Activated CD4-positive, CD25-positive, alpha-beta regulatory T cell treated with anti-CD3 and anti-CD28 coated beads, Interleukin-2, amount 50 U/mL, for 72 hours (primary cell): ENCODE measurements at places on chromosomes 3 and 15.
A peak's percentile ranks its signal among the peaks of the same experiment; 100 is the strongest.

DNA sequence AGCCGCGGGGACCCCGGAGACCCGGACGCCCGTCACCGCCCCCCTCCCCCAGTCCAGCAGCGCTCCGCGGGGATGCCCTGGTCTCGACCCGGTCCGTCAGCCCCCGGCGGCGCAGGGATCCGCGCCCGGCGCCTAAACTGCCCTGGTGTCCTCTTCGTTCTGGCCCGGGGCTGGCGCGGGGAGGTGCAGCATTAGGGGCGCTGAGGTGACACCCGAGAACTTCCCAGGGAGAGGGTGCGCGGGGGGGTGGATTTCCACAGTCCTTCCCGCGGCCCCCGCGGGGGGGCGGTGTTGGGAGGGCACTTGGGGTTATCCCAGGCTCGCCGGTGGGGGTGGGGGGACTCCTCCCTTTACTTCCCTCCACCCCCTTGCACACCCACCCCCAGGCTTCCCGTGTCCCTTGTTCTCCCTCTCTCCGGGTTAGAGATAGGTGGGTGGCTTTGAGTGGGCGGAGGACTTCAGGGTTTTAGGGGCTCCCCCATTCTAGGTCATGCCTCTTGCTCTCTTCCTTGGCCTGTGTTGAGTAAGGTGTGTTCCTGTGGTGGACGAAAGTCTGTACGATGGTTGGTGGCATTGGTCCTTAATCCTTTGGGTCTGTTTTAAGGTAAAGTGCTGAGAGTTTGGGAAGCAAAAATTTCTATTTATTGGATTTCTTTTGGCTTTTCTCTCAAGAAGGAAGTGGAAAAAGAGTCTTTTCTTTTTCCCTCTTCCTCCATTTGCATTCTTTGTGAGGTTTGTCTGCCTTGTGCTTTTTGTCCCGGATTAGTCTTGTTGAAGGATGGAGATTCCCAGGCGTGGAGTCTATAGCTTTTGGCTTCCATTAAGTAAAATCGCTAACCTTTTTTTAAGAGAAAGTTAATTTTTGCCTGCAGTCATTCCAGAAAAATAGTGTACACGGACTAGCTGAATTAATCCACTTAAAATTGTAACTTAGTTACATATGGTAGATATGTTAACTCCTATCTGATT is 811 bp downstream of the SKIL start:
- peak; percentile 77 for DNase-seq

- no peak for DNase-seq
These were observed 134.1 kb downstream of the VPS8 start for GRCh38 chr3:184945886-184946625.

- DNase-seq: peak; percentile 70
These were observed 744 bp upstream of the ALDH1A2 start for GRCh38 chr15:58066042-58066867.

DNA sequence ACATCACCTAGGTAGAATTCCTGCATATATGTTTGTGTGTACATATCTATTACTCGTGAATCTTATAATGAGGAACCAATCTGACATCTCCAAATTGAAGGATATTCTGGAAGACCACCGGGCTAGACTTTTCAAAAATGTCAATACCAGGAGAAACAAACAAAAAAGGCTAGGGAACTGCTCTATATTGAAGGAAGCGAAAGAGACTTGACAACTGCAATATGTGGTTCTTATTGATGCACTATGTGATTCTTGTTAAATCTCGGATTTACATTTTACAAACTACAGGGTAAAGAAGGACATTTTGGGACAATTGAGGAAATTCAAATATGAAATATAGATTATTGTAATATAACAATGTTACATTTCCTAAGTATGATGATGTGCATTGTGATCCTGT is 137.5 kb upstream of the CCDC54 start:
- no peak for DNase-seq

DNA sequence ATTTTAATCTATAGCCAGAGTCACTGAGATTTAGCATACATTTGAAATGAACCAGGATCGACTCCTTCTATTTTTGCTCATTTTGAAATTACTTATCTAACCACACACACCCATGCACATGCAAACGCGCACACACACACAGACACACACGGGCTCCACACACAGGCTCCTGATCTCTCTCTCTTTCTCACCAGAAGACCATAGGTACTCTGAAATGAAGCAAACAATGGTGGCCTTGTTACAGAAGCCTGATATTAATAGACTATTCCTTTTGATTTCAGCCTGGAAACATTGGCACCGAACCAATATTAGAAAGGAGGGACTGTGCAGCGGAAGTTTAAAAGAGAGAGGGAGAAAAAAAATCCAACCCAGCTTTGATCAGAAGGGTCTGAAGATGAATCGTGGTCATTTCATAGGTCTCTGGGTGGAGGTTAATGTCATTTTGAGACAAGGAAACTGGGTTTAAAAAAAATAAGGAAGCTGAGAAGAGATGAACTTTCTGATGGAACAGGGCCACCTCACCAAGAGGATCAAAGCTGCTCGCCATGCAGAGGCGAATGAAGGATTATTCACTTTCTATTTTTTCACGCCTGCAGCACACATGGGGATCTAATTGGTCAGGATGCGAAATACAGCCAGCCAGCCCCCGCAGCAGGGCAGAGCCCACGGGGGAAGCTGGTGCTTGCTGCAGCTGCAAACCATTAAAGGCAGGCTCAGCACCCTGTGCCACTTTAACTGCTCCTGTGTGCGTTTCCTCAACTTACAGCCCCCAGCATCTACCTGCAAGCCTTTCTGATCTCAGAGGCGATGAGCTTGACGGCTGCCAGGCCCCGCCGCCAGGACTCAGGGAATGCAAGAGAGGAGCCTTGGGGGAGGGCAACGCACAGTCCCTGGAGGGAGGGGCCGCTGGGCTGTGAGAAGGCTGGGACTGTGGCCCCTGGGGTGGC is 88.8 kb downstream of the HES1 start:
- DNase-seq: no peak

GRCh38 chr3:74592359-74592758 is 22.1 kb downstream of the CNTN3 start:
- DNase-seq: no peak

GRCh38 chr3:64083575-64083974 is 60.3 kb upstream of the PSMD6 start:
- DNase-seq: no peak

- DNase-seq: no peak
These were observed 307.0 kb downstream of the ARPP21 start for GRCh38 chr3:35946121-35946853.

DNA sequence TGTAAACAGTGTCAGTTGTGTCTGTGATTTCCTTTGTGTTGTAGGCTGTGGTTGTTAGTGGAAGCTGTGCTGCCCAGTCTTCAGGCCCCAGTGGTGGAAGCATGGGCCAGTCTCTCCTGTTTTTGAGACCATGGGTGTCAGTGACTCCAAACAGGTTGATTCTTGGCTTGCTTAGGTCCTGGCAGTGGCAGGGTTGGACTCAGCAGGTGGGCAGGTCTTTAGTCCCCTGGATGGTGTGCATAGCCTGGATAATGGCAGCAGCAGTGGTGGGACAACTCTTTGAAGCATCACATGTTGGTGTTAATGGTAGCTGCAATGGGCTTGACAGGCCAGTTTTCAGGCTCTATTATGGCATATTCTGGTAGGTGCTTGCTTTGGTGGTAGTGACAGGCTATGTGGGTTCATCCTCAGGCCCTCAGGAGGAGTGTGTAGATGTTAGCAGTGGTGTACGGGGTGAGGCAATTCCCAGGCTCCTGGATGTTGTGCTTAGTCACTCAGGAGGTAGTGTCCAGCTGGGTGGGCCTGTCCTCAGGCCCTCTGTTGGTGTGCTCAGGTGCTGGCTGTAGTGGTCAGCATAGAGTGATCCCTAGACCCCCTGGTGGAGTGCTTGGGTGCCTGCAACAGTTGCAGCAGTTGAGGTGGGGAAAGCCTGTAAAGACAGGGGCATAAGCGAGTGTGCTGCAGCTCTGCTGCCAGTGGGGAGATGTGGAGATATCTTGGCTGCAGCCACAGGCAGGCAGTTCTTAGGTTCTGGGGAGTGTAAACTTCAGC is 596.7 kb downstream of the PDCD6IP start:
- no peak for DNase-seq

GRCh38 chr3:72462595-72463011 is 385.6 kb downstream of the SHQ1 start:
- DNase-seq: no peak

DNA sequence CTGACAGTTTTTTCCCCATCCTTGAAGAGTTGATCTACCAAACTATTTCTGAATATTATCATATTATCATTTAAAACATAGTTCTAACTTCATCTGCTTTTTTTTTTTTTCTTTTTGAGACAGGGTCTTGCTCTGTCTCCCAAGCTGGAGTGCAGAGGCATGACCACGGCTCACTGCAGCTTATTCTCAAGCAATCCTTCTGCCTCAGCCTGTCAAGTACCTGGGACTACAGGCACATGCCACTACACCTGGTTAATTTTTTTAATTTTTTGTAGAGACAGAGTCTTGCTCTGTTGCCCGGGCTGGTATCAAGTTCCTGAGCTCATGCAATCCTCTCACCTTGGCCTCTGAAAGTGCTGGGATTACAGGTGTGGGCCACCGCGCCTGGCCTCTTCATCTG is 1.3 kb downstream of the EIF2AK4 start:
- no peak for DNase-seq

DNA sequence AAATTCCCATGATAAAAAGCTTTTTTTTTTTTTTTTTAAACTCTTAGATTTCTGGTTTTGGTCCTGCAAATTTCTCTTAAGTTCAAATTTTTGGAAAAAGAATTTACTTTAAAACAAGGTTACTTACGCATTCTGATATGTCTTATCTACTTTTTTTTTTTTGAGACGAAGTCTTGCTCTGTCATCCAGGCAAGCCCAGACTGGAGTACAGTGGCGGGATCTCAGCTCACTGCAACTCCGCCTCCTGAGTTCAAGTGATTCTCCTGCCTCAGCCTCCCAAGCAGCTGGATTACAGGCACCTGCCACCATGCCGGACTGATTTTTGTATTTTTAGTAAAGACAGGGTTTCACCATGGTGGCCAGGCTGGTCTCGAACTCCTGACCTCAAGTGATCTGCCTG is 83.2 kb downstream of the RASA2 start:
- no peak for DNase-seq

DNA sequence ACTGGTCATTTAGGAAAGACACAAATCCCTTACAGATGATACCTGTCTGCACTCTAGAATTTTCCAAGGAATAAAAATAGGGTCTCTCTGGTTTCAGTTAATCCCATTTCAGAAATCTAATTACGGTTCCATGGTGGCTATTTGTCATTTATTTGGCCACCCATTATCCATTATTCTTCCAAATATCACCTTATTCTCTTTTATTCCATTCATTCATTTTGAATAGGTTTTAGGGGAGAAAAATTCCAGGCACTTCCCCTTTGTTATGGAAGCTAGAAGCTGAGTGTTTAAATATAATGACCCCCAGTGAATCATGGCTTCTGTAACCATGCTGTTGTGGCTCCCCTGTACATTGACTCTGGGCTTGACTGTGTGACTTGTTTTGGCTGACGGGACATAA is 420.8 kb upstream of the DPH6 start:
- no peak for DNase-seq

- peak; percentile 24 for DNase-seq
These were observed 230.9 kb downstream of the XXYLT1 start for GRCh38 chr3:195040094-195040493.

- DNase-seq: no peak
These were observed 55.3 kb upstream of the P2RY1 start for GRCh38 chr3:152779653-152780052.

DNA sequence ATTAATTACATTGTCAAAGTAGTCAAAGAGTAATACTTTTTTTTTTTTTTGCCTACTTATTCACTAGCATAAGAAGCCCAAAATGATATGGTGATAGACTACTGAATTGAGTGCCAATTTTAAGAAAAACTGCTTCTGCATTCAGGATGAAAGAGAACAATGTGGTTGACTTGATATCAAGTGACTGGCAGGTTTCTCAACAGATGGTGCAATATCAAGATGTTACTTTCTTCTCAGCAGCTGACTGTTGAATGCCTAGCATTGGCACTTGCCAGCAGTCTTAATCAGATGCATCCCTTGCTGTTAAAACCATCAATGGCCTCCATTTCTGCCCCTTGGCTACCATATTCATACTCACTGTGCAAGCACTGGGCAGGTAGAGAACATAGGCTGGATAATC is 863.2 kb downstream of the GBE1 start:
- DNase-seq: no peak

DNA sequence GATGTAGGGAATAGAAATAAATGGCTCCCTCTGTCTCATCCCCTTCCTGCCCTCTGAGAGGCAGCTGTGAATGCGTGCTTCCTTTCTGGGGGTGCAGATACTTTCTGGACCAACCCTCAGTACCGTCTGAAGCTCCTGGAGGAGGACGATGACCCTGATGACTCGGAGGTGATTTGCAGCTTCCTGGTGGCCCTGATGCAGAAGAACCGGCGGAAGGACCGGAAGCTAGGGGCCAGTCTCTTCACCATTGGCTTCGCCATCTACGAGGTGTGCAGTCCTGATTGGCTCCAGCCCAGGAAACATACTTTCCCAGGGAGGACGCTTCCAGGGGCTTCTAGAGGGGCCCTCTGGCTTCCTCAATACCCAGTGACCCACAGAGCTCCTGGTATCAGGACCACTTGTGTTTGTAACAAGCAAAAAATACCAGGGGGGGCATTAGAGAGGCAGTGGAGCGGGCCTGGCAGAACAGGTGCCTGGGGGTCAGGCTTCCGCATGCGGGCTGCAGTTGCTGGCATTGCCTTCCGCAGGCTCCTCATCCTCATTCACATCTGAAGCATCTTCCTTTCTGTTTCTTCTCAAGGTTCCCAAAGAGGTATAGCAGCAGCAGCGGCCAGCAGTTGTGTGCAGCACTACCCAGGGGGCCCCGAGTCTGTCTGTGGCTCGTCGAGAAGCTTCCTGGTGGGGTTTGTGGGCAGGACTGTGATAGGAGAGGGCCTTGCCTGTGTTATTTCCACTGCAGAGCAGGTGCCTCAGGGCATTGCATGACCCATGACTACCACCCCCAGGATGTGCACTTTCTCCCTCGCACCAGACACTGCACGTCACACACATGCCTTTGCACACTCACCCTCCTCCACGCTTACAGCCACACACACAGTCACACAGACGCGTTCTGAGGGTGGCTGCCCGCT is 42.5 kb downstream of the CAPN3 start:
- no peak for DNase-seq

- no peak for DNase-seq
These were observed 22.5 kb upstream of the C15orf39 start for GRCh38 chr15:75178938-75179745.

- DNase-seq: no peak
These were observed 19.8 kb upstream of the STRIT1 start for GRCh38 chr3:155313300-155313699.

DNA sequence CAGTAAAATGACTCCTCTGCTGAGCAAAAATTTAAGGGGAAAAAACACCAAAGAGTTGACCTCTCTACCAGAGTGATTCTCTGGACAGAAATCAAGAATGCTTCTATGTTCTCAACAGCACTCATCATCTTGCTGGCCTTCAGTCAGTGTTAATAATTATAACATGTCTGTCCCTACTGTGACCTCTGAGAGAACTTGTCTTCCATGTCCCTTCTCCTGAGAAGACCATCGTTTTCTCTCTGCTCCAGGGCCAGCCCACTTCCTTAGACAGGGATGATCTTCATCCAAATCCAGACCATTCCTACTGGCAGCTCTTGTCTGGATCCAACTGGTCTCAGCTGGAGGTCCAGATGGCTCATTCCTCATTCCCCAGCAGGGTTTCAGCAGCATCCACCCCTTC is 139.0 kb upstream of the NECTIN3 start:
- DNase-seq: no peak

GRCh38 chr15:60394689-60395097 is 3.1 kb downstream of the ANXA2 start:
- DNase-seq: no peak
